ENCODE measurements at places on chromosomes 4 and X.

- no peak for DNase-seq
These were observed 2.7 kb downstream of the CRMP1 start for GRCh38 chr4:5890063-5890727.

GRCh38 chr4:74608151-74608949 is 163.4 kb downstream of the AREG start:
- DNase-seq = no peak

DNA sequence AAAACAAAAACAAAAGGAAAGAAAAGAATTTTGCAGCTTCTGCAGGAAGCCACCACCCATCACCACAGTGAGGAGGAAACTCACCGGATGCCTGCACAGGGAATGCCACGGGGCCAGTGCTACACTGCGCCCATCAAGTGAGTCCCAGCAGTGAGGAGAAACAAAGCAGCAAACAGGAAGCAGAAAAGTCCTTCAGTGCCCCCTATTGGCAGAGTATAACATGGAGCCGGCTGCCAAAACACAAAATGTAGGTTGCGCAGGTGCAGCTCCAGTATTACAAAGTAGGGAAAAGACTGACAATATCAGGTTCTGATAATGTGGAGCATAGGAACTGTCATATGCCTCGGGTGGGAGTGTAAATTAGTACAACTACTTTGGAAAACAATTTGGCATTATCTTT is 23.3 kb upstream of the SCML2 start:
- peak; percentile 5 for DNase-seq

DNA sequence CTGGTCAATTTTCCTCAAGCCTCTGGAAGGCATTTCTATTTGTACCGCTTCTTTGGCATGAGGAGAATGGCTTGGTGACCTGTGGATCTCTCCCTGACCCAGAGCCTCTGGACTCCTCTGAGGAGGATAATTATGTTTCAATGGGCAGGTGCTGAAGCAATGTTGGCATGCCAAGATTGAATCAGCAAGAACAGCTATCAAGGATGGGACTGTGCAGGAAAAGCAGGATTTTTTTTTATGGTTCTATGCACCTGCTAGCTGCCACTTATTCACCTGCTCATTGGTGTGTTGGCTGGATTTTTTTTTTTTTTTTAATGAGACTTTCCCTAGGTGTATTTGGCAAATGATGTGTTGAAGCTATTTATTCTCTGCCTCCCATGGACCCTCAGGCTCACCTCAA is 821.2 kb downstream of the RPA4 start:
- DNase-seq = no peak

DNA sequence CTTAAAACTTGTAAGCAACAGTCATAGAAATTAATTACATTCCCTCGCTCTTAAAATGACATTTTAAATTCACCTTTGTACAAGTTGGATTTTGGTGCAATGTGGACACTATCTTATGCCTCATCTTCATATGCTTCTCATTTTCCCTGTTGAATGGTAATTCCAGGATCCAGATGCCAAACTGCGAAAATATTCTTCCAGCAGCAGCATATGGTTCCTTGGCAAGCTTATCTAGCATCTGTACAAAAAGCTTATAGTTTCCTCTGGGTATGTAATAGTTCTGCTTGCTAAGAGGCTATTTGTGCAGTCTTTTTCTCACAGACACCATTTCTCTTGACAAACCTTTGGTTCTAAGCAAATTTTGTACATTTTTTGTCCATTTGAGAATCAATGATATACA is 2079.7 kb upstream of the AGA start:
- no peak for DNase-seq

DNA sequence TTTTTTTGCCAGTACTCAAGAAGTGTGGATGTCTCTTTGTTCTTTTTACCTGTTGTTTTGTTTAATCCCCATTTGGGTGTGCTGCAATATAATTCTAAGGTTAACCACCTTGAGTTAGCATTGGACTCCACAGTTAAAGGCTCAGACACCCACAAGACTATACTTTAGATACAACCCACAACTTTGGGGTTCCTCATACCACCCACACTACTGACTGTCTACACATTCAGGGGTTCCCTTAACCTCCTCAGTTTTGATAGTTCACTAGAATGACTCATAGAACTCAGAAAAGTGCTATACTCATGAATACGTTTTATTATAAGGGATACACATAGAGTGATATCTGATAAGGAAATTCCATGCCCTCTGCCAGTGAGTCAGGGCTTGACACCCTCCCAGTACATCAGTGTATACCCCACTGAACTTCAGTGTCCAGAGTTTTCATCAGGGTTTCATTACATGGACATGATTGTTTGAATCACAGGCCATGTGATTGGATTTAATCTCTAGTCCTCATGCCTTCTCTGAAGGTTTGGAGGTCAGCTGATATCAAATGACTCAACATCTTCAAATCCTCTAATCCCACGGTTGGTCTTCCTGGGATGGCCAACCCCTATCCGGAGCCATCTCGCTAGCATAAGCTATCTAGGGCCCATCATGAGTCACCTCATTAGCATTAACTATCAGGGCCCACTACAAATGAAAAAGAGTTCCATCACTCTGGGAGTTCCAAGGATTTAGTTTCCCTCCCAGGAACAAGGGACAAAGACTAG is 357.7 kb upstream of the EMCN start:
- DNase-seq = no peak

DNA sequence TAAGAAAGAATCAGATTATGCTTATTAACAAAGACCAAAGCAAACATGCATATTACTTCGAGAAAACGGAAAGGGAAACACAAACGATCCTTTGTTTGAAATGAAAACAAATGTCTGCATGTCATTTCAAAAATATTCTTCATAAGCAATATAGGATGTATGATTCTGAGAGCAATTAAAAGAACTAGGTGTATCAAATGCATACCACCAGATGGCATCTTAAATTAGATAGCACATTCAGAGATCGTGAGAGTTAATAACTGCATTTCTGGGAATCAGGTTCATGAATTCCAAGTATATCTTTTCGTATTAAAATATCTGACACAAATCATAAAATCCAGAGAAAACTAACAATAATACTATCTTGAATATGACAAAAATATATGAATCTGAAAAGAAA is 159.5 kb downstream of the PPP3CA start:
- peak; percentile 71 for DNase-seq

- peak; percentile 73 for DNase-seq
These were observed 92.5 kb downstream of the PPP3CA start for GRCh38 chr4:101254776-101255175.

DNA sequence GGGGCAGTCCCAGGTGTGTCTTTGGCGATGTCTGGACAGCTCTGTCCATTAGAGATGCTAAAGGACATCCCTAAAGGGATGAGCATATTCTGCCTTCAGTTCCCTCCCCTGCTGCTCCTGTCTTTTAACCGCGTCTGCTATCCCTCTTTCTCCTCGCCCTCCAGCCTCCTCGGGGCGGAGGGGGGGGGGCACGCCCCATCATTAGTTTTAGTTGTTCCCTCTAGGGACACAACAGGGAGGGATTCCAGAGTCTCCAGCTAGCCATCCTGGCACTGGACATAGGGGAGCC is 1.1 kb downstream of the MSL3 start:
- DNase-seq = no peak

- DNase-seq = no peak
These were observed 15.5 kb upstream of the HSD17B10 start for GRCh38 chrX:53449632-53450031.

GRCh38 chrX:150680974-150681373 is 12.2 kb upstream of the MTMR1 start:
- peak; percentile 28 for DNase-seq

DNA sequence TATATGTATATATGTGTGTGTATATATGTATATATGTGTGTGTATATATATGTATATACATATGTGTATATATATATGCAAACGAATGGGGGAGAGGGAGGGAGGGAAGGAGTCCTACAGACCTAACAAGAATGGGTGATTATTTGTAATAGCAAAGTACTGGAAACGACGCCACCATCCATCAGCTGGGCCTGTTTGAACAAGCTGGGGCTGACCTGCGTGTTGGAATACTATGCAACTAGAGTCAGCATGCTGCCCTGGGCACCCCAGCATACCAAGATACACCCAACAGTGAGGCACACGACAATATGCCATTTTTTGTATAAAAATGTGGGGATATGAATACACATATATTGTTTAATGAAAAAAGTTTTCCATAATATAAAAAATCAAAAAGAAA is 21.6 kb upstream of the CCNQ start:
- DNase-seq = no peak

DNA sequence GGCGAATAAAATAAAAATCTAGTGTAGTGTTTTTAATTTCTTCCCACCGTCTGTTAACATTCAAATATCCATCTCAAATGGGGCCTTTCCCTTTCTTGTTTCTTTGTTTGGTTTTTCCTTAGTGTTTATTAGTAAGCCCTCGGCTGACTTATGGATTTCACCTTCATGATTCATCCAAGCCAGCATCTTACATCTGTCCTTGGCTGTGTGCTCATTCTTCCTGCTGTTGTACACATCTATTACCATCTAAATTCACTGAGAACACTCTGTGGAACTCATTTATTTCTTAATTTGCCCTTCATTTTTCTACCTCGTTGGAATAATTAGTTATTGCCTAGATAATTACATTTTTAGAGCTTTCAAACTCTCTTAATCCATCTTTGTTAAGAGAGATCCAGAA is 84.9 kb downstream of the SPCS3 start:
- no peak for DNase-seq

DNA sequence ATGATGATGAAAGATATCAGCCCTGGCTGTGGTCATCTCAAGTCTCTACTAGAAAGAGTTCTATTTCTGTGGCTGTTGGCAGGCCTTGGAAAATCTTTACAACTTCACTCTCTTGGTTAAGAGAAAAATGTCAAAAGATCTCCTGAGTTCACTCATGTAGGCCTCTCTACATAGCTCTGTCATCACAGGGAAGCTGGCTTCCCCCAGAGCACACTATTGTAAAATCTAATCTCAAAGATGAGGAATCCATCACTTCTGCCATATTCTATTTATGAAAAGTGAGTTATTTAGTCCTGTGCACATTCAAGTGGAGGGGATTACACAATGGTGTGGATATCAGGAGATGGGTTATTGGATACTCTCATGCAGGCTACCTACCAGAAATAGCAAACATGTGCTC is 388.4 kb upstream of the HS3ST1 start:
- DNase-seq = no peak

DNA sequence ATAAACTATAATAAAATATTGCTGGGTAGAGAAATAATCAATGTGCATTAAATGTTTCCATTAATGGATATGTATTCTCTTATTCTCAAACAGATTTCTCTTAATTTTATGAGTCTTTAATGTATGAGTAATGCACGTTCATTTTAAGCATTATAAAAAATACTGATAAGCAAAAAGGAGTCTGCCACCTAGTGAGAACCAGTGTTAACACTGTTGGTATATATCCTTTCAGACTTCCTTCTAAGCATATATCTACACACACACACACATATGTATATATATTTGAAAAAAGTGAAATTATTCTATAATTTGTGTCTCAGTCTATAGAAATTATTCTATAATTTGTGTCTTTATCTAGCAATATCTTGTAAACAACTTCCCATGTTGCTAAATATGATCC is 49.9 kb upstream of the MTMR1 start:
- DNase-seq = peak; percentile 5

GRCh38 chrX:58051346-58051745 is 141.1 kb upstream of the ZXDA start:
- DNase-seq = no peak

DNA sequence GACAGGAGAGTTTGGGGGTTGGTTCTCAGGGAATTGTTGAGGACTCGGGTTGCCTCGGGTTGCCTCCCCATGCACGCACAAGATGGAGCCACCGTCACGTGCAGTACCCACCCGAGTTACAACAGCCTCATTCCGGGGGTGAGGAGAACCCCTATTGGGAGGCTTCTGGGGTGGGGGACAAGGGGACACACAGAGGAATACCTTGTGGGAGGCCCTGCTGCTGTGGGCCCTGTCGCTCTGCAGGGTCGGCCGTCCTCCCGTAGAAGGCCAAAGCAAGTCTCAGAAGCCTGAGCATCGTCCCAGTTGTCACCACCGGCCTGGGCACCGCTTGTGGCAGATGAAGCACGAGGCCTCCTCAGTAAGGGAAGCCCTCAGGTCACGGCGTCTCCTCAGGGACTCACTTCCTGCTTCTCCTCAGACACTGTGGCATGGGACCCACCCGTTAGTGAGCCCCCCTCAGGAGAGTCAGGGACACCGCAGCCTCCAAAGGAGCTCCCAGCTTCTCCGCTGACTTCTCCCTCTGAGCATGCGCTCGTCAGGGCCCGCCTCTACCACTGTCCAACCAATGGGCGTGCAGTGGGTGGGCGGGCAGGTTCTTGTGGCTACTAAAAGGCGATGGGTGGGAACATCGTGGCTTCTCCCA is at the start of gene CT55:
Gene CT55, minus strand, starts transcription at position 522 of the 643 bp plus-strand sequence. Its CDS starts 227 bp downstream, at position 295.
- no peak for DNase-seq

DNA sequence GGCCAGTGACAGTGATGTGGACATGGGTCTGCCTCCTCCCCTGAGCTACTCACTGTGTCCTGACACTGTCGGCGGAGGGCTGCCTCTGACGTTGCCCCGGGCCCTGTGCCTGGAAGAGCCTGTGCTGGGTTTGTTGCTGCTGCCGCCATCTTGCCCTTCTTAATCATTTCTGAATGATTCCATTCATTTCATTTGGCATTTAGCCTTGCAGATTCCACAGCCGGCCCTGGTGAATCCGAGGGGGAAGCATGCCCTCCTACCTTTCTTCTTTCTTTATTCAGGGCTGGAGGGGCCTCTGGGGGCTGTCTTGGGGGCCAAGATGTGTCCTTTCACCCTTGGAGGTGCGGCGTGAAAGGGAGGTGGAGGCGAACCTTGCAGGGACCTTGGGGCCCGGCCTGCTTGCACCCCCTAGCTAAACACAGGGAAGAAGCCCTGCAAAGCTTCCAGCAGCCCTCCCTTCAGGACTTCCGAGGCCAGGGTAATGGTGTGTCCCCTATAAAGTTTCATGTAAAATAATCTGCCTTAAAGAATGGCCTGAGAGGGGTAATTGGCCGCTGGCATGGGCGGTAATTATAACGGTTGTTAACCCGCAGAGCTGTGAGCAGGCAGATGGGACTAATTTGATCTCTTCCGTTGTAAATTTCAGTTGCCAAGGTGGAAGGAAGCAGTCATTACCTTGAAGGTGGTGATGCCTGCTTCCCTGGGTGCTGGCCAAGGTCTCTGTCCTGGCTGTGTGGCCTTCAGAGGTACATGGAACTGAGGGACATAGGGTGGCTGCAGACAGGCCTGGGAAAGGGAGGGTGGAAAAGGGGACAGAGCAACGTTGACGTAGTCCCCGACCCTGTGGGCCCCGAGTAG is 92.3 kb downstream of the PSAPL1 start:
- DNase-seq = no peak

- DNase-seq = no peak
These were observed 40.8 kb downstream of the PDE5A start for GRCh38 chr4:119587796-119588195.

Data from endothelial cell of umbilical vein (primary cell).